ENCODE measurements at places on chromosomes 13 and 19.

DNA sequence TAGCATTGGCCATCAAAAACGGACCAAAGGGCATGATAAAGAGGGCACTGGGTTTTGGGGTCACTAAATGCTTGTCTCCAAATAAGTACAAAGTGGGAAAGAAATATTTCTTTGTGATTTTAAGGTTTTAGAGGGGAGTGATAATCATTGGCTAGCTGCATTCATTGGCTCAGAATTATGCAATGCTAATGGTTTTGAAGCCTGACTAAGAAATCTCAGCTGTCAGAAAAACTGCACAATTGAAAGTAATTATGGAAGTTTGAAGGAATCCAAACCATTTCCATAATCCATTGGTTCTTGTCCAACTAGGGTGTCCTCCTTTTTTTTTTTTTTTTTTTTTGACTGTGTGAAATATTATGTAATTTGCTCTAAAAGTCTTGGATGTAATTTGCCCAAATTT lies 88.2 kb upstream of the ARGLU1 start:
- DNase-seq = no peak

DNA sequence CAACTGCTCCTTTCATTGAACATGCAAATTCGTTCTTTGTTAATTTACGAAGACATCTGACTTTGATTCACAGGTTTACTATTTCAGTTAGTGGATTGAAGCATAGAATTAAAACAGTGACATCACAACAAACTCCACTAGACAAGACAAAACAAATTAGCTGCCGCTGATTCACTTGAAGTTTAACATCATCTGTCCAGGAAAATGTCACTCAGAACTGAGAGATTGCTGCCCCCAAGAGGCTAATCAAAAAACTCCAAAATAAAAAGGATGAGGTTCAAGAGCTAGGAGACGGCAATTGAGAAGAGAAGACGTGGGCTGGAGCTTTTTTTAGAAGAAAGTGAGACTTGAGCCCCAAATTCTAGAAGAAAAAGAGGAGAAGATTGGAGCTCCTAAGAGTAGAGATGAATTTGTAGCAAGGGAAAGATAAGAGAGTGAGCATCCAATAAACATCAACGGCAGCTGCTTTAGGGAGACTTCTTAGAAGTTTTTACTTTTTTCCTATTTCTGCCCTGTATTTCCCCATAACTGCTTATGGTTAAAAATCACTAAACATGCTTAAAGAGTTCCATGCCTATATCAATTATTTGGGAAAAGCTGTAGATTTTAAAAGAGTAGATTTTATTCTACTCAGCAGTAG lies 40.8 kb upstream of the TPP2 start:
- no peak for DNase-seq

DNA sequence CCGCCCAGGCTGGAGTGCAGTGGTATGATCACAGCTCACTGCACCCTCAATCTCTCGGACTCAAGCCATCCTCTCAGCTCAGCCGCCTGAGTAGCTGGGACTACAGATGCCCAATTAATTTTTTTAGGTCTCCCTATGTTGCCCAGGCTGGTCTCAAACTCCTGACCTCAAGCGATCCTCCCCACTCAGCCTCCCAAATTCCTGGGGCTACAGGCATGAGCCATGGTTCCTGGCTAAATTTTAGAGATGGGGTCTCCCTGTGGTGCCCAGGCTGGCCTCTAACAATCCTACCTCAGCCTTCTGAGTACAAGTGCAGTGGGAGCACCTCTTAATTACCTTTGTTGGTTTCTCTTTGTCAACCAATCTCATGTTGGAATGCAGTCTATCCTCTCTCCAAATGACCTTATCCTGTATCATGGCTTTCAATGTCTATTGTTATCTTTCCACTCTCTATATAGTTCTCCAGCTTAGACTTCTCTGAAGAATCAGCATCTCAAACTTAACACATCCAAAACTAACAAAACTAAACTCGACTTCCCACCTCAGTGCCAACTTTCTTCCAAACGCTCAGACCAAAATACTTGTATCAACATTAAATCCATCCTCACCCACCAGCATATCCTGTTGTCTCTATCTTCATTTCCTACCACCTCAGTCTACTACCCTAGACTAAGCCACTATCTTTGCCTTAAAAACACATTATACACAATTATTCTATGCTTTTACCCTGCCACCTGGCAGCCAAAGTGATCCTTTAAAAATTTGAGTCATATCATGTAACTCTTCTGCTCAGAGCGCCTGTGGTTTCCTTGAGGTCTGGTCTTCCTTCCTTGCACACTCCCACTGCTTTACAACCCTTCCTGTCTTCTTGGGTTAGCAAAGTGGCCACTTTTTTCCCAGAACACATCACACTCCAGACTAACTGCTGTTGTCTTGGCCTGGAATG lies 6.7 kb downstream of the TPT1 start:
- DNase-seq = peak; percentile 42

DNA sequence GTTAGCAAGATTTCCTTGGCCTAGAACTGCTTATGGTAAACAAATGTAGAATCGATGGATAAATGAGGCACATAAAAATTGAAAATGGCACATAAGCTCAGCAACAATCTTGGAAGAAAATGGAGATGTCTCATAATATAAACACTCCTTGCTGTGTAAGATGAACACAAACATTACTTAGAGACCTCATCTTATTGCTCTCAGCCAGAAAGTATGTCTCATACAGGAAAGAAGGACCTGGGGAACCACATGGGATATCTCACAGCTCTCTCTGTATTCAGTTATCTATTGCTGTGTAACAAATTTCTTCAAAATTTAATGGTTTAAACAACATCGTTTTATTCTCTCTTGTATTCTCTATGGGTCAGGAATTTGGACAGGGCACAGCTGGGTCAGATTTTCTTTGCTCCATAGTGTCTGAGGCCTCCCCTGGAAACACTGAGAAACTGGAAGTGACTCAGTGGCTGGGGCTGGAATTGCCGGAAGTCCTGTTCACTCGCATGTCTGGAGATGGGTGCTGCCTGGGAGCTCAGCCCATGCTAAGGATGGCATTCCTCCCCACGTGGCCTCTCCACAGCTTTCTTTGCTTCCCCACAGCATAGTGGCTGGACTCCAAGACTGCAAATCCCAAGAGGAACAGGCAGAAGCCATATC lies 105.1 kb downstream of the NUFIP1 start:
- DNase-seq = no peak

DNA sequence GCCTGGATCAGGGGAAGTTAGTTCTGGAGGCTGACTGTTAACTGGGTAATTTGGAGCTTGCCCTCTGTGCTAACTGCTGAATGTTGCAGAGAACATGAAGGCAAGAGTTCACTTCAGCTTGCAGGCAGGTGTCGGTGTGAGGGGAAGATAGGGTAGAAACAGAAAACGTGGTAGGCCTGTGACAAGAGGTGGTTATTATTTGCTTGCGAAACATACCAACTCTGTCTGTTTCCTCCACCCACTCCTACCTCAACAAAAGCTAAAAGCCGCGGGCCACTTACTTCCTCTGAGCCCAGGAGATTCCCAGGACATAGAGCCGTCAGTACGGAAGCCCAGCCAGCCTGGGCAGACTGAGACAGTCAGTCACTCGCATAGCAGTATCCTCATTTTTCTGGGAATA lies 119.2 kb upstream of the ABCC4 start:
- no peak for DNase-seq

DNA sequence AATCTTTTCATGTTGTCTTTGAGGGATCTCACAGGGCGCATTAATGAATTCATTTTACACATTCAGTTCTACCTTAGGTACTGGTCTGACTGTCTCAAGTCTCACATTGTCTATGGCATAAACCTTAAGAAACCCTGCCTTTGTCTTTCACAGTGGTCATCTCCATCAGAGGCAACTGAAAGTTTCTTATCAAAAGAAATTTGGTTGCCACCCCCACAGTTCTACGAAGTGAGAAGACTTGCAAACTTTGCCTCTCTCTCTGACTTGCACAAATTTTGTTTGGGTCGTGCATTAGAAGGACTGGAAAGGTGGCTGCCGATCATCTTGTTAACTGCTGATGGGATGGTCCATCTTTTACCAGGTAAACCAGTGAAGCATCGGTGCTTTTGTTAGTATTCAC lies 10.5 kb upstream of the TDRD12 start:
- no peak for DNase-seq

DNA sequence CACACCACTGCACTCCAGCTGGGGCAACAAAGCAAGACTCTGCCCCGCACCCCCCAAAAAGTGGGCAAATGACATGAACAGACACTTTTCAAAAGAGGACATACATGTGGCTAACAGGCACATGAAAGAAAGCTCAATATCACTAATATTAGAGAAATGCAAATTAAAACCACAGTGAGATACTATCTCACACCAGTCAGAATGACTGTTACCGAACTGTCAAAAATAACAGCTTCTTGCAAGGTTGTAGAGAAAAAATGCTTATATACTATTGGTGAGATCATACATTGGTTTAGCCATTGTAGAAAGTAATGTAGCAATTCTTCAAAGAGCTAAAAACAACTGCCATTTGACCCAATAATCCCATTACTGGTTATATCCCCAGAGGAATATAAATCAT lies 99.5 kb upstream of the SPATA13 start:
- no peak for DNase-seq

- DNase-seq = no peak
These were observed 15.2 kb upstream of the CEBPA start for GRCh38 chr19:33317517-33317916.

GRCh38 chr19:18424890-18425514 lies 5.8 kb downstream of the SSBP4 start:
- no peak for DNase-seq

All from activated CD4-positive, alpha-beta T cell treated with anti-CD3 and anti-CD28 coated beads for 48 hours (primary cell).